ENCODE measurements at places on chromosomes 3 and 15.

GRCh38 chr3:70249509-70250160, 62.8 kb downstream of the MDFIC2 start:
- no peak for DNase-seq

- DNase-seq, result no peak
Measured at GRCh38 chr15:40863660-40864270, 10.3 kb downstream of the RHOV start.

DNA sequence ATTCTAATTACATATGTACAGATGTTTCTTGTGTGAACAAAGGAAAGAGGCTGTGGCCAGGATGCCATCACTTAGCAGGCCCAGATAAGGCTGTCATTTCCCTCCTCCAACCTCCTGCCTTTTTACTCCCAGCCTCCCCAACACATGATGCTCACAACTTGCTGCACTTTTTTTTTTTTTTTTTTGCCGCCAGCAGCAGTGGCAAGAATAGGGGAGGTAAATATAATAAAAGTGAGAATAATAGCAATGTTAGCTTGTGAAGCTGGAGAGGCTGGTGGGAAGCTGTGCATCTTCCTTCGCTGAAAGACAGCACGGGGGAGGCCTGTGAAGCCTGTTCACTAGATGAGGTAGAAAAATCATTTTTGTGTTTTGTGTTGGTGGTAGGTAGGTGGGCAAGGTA, 42.5 kb upstream of the MYO5C start:
- no peak for DNase-seq

GRCh38 chr15:71932689-71933088, 122.3 kb downstream of the NR2E3 start:
- DNase-seq, result no peak

Data from left renal cortex interstitium (tissue), 4 donors.